ENCODE measurements at places on chromosomes 7 and 10. TPM values are rescaled to one million over a fixed set of nuclear protein-coding genes. Genes with fewer than 3 reads are reported as not detected.

- H3K27ac ChIP-seq = no peak overlapping the region
- H3K27me3 ChIP-seq = no peaks in the 10 kb centered on the region
- H3K4me3 ChIP-seq = no peak overlapping the region
Observed at GRCh38 chr10:79269443-79269842, 77.8 kb upstream of the PPIF start.

GRCh38 chr10:102643336-102644065 is 778 bp upstream of the TRIM8 start:
- H3K4me1 ChIP-seq = peaks cover 34% of the 10 kb centered on the region
- H3K27ac ChIP-seq = peak overlapping the region; percentile 95

The PMPCB gene
- 60.7 TPM for total RNA-seq

DNA sequence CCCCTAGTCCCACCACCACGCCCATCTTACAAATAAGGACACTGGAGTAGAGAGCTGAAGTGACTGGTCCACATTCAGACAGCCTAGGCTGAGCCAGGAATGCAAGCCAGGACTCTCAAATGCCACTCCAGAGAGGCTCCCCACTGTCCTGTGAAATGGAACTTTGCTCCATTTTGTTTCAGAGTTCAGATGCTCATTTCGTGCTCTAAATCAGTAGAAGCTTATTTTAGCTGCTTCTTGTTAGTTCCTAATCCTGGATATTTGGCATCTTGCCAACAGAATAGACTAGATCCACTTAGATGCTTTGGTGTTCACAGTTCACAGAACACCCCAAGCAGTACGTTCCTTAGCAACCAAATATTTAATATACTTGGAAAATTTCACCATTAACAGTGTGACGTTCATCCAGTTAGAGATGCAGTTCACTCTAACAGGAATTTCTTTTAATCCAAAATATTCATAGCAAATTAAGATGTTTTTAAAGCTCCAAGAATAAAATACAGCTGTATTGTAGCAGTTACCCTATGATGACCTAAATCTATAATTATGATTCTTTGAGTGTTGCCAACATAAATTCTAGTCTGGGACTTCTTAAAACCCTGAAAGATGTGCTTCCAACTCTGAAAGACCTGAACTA is 7.3 kb downstream of the MMP21 start:
- H3K36me3 ChIP-seq = peaks cover 36% of the 10 kb centered on the region
- H3K4me1 ChIP-seq = no peaks in the 10 kb centered on the region
- no peaks in the 10 kb centered on the region for H3K27me3 ChIP-seq
- DNase-seq = no peak

DNA sequence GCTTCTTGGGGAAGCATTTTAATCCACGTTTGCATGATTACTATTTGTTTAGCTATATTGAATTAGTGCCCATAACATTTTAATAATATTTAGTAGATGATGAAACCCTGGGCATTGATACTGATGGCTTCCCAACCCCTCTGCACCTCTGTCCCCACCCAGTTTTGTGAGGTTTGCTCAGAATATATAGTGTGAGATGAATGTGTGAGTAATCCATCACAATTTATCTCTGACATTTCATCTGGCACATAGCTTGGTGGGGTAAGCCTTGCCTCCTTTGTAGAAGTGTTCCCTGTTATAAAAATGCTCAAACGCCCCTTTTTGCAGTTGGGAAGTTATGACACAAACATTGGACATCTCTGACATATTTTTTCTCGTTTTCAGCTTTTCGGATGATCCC is 104.2 kb downstream of the WNT2 start:
- H3K27ac ChIP-seq = no peak overlapping the region
- H3K27me3 ChIP-seq = no peaks in the 10 kb centered on the region
- H3K4me3 ChIP-seq = no peak overlapping the region
- no peaks in the 10 kb centered on the region for H3K36me3 ChIP-seq

DNA sequence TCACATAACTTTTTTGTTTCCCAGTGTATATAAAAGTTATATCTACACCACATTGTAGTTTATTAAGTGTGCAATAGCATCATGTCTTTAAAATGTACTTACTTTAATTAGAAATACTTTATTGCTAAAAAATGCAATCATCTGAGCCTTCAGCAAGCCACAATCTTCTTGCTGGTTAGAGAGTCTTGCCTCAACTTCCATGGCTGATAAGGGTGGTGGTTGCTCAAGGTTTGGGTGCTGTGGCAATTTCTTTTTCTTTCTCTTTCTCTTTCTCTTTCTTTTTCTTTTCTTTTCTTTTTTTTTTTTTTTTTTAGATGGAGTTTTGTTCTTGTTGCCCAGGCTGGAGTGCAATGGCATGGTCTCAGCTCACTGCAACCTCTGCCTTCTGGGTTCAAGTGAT is 360.0 kb downstream of the MAGI2 start:
- no peaks in the 10 kb centered on the region for H3K36me3 ChIP-seq
- no peaks in the 10 kb centered on the region for H3K4me1 ChIP-seq
- H3K4me3 ChIP-seq = no peak overlapping the region
- no peak overlapping the region for H3K27ac ChIP-seq
- no peak for DNase-seq

DNA sequence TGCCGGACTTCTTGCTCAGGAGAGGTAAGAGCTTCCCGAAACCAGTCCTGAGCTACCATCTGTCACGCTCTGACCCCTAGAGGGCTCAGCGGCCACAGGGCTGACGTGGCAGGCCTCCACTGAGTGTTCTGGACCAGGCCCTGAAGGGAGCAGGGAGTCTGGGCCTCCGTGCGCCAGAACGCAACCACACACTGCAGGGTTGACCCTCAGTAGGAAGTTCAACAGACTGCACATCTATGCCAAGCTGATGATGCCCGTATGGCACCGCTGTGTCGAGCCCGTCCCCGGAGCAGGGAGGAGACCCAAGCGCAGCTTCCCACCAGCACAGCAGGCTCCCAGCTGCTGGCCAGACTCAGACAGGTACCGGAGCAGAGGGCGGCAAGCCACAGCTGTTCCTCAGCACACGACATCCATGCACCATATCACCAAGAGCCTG is 39.2 kb downstream of the CAMK2B start:
- H3K27ac ChIP-seq = no peak overlapping the region
- no peaks in the 10 kb centered on the region for H3K27me3 ChIP-seq
- no peak for DNase-seq
- H3K4me1 ChIP-seq = no peaks in the 10 kb centered on the region
- H3K36me3 ChIP-seq = no peaks in the 10 kb centered on the region
- no peak overlapping the region for H3K4me3 ChIP-seq

DNA sequence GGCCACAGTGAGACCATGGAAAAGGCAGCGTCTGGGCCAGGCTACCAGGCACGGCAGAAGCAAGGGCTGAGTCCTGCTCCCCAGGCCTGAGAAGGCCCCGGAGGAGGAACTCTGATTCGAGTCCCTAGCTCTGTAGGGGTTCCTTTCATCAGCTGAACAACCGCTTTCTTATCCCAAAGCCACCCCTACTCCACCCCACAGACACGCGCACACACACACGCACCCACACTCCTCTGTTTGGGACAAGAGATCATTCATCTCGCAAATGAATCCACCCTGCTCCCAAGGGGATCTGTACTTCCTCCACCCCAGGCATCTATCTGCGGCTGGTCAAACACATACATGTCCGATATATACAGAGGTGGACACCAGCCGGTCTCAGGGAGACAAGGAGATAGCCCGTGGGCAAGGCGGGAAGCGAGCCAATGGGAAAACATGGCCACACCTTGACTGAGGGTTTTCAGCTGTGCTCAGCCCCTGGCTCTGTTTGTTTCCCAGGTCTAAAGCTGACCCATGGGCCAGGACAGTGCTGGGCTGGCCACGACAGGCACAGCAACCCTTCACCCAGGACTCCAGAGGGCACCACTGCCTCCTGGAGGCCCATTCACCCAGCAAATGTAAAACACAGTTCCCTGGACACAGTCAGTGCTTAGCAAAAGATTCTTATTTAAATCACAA is 7.3 kb downstream of the ZCCHC24 start:
- no peak for DNase-seq
- H3K4me3 ChIP-seq = no peak overlapping the region
- no peak overlapping the region for H3K27ac ChIP-seq
- H3K36me3 ChIP-seq = no peaks in the 10 kb centered on the region
- H3K4me1 ChIP-seq = peaks cover 6% of the 10 kb centered on the region

The ZNF777 gene
- 15.1 TPM for total RNA-seq

GRCh38 chr10:86164960-86165630 is 201.5 kb downstream of the GRID1 start:
- H3K27me3 ChIP-seq = no peaks in the 10 kb centered on the region
- H3K4me1 ChIP-seq = no peaks in the 10 kb centered on the region
- no peak overlapping the region for H3K4me3 ChIP-seq
- no peaks in the 10 kb centered on the region for H3K36me3 ChIP-seq
